ENCODE measurements at places on chromosomes 2 and 18.
A peak's percentile ranks its signal among the peaks of the same experiment; 100 is the strongest.

DNA sequence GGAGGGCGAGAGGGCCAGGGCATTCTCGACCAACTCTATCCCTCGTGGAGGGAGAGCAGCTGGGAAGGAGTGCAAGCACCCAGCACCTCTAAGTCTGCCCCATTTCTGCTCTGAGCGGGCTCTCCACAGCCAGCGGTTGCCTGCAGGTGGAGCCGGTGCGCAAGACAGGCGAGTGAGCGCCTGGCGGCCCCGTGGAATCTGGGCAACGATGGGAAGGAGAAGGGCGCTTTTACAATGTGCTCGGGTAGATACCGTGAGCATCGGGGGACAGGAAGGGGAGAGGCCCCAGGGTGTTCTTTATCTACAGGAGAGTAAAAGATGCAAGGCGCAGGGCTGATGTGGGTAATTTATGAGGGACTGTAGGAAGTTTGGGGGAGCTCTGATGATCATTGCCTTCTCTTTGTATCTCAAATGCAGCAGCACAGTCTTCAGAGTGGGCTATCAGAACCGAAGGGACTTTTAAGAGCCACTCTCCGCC lies 867 bp upstream of the TTL start:
- DNase-seq, result peak; percentile 74

DNA sequence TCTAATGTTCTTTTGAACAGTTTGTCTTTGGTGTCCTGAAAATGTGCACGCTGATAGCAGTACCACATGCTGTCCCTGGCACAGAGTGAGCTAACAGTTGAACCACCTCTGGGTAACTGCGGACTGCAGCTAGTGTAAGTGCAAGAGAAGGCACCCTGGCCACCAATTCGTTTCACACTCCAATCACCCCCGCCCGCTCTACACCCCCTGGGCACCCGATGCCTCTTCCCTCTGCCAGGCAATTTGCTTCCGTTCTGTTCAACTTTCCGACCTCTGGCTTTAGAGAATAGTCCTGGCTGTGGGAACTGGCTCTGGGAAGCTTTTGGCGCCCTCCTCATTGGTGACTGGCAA lies 1.4 kb downstream of the DOCK10 start:
- no peak for DNase-seq

DNA sequence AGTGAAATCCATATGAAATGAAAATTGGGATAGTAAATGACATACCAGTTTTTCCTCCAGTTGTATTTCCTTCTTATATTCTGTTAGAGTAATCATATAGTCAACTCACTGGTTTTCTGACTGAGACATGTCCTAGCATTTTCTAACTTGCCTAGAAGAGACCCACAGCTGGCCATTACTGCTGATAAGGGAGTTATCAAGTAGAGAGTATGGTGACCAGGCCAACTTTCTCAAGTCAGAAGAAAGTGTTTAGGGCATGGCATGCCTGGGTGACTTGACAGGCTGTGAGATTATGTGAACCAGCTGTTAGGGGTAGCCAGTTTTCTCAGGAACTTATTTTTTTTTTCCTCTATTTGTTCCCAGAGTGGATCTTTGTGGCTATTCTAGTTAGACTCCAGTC lies 81.2 kb downstream of the GPD2 start:
- DNase-seq, result no peak

GRCh38 chr2:144183727-144184126 lies 336.2 kb downstream of the ZEB2 start:
- DNase-seq, result no peak

Measured in PC-9 (cell line).